Occipital lobe (tissue), 3 donors: ENCODE measurements at places on chromosomes 4 and X. TPM values are rescaled to one million over a fixed set of nuclear protein-coding genes. Genes with fewer than 3 reads are reported as not detected.
A peak's percentile ranks its signal among the peaks of the same experiment; 100 is the strongest.

DNA sequence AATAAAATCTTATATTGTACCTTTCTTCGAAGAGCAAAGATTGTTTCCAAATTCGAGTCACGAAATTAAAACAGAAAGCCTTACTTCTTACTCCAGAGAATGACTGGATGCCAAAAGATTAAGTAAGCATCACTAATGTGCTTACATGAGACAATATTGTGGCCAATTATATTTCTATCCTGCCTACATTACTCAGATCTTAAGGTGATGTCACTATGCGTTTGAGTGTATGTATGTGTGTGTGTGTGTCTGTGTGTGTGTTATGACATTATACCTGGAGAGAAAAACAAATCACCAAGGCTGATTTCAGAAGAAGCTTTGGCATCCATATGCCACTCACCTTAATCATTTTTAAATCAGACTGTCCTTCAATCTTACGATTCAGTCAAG is 556.3 kb downstream of the PPARGC1A start:
- DNase-seq, result no peak

GRCh38 chrX:8632924-8633323 is 99.0 kb downstream of the ANOS1 start:
- no peak for DNase-seq

Gene SCD5
- total RNA-seq, result 287 TPM

GRCh38 chr4:130338851-130339250 is 1242.9 kb downstream of the C4orf33 start:
- DNase-seq, result no peak

Gene TDO2
- total RNA-seq, result 0.78 TPM

DNA sequence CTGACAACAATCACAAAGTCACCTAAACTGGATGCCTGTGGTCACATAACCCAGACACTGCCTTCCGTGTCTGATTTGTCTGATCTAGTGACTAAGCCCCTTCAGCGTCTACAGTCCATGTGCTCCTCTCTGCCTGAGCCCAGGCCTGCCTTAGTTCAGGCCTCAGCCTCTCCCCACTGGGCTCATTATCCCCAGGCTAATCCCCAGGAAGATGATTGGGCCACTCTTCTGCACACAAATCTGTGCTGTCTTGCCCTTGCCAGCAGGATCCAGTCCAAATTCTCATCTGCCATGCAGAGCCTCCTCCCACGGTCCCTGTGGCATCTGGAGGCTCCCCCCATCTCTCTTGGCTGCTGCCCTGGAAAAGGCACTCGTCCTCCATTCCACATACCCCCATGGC is 96.5 kb downstream of the SLC2A9 start:
- DNase-seq, result peak; percentile 49

DNA sequence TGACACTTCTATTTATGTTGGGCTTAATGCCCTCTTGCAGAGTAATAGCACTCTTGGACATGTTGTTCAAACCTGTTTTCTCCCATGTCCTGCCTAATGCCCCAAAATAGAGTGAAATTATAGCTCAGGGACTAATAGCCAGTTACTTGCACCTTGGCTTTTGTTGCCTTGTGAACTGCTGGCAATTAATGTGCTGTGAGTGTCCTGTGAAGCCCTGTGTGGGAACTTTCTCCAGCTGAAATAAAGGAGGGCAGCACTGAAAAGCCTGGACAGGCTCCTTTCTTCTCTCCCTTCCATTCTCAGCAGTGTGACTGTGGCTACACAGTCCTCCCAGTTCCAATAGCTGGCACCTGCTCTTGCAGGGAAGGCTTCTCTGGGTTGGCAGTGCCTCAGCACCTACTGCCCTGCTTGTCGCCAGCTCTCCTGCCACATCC is 72.4 kb downstream of the DCLK2 start:
- peak; percentile 17 for DNase-seq

Gene HNRNPD
- 56.0 TPM for total RNA-seq

Gene C4orf17
- not detected for total RNA-seq

GRCh38 chr4:13920111-13920875 is 292.8 kb upstream of the BOD1L1 start:
- no peak for DNase-seq

Gene PORCN
- 5.5 TPM for total RNA-seq

Gene SH3RF1
- total RNA-seq, result 8.1 TPM

DNA sequence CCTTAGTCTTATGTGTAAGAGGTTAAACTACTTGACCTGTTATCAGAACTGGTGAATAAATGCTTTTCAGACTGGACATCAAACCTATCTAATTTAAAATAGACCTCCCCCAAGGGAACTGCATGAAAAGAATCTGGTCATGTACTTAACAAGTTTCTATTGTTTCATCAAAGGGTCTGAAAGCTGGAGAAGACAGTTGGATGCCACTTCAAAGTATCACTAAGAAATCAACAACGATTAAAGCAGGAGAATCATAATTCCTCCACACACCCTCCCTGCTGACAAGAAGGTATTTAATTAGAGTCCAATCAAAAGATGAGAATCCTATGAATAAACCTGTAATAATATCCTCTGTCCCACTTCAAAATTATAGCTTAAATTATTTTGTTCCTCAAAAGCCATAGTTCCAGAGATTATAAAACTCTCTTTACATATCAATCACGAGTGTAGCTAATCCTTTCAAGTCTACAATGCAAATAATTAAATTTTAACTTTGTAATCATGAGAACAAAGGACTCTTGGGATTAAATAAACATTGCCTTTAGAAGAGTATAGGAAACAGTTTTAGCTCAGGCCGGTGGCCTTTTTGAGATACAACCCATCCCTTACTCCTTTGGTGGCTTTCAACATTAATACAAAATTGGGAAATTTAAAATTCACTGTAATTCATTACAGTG is 35.1 kb downstream of the TSPAN5 start:
- DNase-seq, result no peak

GRCh38 chr4:5884796-5885195 is 8.1 kb downstream of the CRMP1 start:
- no peak for DNase-seq

DNA sequence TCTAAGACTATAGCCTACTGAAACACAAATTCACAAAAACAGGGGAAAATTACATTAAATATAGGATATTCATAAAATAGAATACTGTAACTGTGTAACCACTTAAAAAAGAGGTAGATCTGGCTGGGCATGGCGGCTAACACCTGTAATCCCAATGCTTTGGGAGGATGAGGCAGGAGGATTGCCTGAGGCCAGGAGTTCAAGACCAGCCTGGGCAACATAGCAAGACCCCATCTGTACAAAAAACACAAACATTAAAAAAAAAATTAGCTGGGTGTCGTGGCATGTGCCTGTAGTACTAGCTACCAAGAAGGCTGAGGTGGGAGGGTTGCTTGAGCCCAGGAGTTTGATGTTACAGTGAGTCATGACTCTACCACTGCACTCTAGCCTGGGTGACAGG is 33.4 kb downstream of the RPS6KA3 start:
- DNase-seq, result no peak

DNA sequence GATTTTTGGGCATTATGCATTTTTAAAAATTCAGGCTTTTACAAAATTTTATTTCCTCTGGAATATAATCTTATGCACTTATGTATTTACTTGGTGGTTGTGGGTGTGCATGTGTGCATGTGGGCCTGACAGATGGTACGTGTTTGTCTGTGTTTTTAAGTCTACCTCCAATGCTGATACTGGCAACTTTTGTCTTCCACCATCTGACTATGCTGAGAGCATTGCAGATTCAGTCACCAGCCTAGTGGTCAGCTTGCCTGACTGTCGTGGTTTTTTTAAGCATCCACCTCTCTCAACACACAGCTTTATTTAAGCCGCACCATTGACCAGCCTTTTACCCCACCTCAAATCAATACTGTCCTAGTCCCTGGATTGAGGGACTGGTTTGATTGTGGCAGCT is 37.1 kb downstream of the FSTL5 start:
- DNase-seq, result no peak

DNA sequence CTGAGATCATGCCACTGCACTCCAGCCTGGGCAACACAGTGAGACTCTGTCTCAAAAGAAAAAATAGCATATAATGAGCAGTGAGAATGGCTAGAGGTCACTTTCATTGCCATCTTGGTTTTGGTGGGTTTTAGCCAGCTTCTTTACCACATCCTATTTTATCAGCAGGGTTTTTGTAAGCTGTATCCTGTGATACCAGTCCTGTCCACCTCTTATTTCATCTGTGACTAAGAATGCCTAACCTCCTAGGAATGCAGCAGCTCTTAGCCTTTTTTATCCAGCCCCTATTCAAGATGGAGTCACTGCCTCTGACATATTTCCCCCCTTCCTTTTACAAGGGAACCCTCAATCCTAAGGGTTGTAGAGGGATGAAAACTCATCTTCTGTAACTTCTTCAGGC is 26.1 kb upstream of the IGFBP7 start:
- no peak for DNase-seq

- no peak for DNase-seq
Measured at GRCh38 chrX:110435196-110435595, 76.5 kb downstream of the RTL9 start.

GRCh38 chrX:107119283-107119682 is 661 bp upstream of the RBM41 start:
- no peak for DNase-seq

Gene FAM9C
- 0.31 TPM for total RNA-seq

- no peak for DNase-seq
Measured at GRCh38 chrX:108699368-108699767, 37.0 kb downstream of the IRS4 start.

DNA sequence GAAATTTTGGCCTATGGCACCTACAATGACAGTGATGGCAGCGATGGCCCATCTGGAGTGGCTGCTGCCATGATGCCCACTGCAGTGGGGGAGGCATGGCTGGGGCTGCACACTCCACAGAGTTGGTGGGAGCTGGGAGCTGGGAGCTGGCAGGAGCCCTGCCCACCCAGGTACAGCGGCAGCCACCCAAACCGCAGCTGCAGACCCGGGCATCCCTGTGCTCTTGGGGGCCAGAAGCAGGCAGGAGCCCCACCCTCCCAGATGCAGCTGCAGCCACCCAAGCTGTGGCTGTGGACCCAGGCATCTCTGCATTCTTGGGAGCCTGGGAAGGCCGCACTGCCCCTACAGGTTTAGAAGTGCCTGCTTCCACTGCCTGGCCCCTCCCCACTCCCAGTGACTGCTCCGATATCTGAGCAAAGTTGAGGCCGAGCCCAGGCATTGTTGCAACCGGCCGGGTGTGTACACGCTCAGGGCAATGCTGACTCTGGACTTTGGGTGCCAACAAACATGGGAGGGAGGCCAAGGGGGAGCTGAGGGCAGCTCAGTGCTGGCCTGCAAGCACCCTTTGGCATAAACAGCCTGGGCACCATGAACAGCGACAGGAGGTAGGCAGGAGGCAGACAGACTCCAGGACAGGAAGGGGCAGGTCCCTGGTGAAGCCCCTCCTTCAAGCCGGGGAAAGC is 82.8 kb downstream of the PPP4R3C start:
- DNase-seq, result no peak

GRCh38 chr4:168995537-168996295 is 14.3 kb downstream of the CBR4 start:
- DNase-seq, result no peak

GRCh38 chrX:42725196-42725595 is 52.8 kb downstream of the PPP1R2C start:
- DNase-seq, result no peak

GRCh38 chr4:2364654-2365053 is 53.8 kb downstream of the ZFYVE28 start:
- DNase-seq, result no peak

Gene DCAF4L1
- total RNA-seq, result under 0.01 TPM

GRCh38 chrX:116824785-116825184 is 362.0 kb upstream of the CT83 start:
- DNase-seq, result no peak
